Sigmoid colon (tissue), 7 donors: ENCODE measurements at places on chromosomes 2 and 18. TPM values are rescaled to one million over a fixed set of nuclear protein-coding genes. Genes with fewer than 3 reads are reported as not detected.

SPATA3 gene
- not detected for total RNA-seq

LRRC30 gene
- total RNA-seq: not detected

CBLN2 gene
- 5.8 TPM for total RNA-seq

SATB2 gene
- total RNA-seq: 2.5 TPM

SERPINE2 gene
- 6.9 TPM for total RNA-seq

CCBE1 gene
- total RNA-seq: 38.9 TPM

CHRND gene
- total RNA-seq: not detected

MREG gene
- 1.1 TPM for total RNA-seq

DQX1 gene
- total RNA-seq: not detected

PRSS56 gene
- not detected for total RNA-seq

MYL1 gene
- total RNA-seq: not detected

DNA sequence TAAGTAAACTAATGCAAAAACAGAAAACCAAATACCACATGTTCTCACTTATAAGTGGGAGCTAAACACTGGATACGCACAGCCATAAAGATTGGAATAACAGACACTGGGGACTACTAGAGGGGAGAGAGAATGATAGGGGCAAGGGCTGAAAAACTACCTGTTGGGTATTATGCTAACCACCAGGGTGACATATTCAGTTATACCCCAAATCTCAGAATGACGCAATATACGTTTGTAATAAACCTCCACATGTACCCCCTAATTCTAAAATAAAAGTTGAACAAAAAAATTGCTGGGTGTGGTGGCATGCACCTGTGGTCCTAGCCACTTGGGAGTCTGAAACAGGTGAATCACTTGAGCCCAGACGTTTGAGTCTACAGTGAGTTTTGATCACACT is 157.2 kb downstream of the EXOC6B start:
- no peak for DNase-seq
- no peak overlapping the region for H3K4me3 ChIP-seq
- no peaks in the 10 kb centered on the region for H3K36me3 ChIP-seq

DNA sequence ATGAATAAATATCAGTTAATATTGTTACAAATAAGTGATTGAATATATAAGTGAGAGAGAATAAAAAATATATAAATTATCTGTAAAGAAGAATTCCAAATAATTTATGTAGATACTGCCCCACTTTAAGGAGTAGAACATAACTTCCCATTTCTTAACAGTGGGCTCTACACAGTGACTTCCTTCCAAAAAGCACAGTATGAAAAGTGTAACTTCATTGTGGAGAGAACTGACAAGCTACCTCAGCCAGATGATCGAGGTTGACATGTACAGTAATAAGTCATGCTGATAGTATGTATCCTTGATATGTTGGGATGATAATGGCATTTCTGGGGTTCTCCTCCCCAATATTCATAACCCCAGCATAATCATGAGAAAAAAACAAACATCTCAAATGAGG is 191.9 kb upstream of the FN1 start:
- no peak for DNase-seq
- H3K27me3 ChIP-seq: no peaks in the 10 kb centered on the region
- H3K4me3 ChIP-seq: no peak overlapping the region
- no peaks in the 10 kb centered on the region for H3K36me3 ChIP-seq
- peak overlapping the region; percentile 86 for H3K27ac ChIP-seq

DNA sequence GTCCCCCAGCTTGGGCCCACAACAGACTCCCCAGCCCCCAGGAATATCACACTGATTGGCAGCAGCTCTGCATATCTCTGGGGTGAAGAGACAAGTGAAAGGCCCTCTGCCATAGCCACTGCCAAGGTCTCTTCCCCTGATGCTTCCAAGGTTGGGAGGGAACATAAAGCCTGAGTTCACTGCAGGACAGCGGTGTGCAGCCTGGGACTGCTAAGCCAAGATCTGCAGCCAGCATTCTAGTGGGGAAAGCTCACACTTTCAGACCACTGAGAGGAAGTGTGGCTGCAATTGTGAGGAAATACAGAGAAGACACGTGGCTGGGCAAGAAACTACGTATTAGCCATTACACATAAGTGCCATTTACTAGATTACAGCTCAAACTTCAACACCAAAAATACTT is 100.7 kb downstream of the MAIP1 start:
- H3K4me1 ChIP-seq: no peaks in the 10 kb centered on the region
- no peaks in the 10 kb centered on the region for H3K36me3 ChIP-seq
- no peak for DNase-seq
- H3K27ac ChIP-seq: no peak overlapping the region
- H3K27me3 ChIP-seq: no peaks in the 10 kb centered on the region

GRCh38 chr2:10954416-10954815 is 42.7 kb downstream of the KCNF1 start:
- H3K27me3 ChIP-seq: no peaks in the 10 kb centered on the region
- no peak for DNase-seq
- no peaks in the 10 kb centered on the region for H3K36me3 ChIP-seq
- H3K4me1 ChIP-seq: no peaks in the 10 kb centered on the region
- H3K27ac ChIP-seq: no peak overlapping the region

- H3K4me3 ChIP-seq: no peak overlapping the region
- no peak overlapping the region for H3K27ac ChIP-seq
- no peaks in the 10 kb centered on the region for H3K27me3 ChIP-seq
- H3K4me1 ChIP-seq: peaks cover 17% of the 10 kb centered on the region
- H3K36me3 ChIP-seq: peaks cover 30% of the 10 kb centered on the region
These were observed 82.4 kb downstream of the MTCL1 start for GRCh38 chr18:8787794-8788193.

GRCh38 chr2:65075605-65076344 is 19.6 kb downstream of the CEP68 start:
- H3K4me3 ChIP-seq: no peak overlapping the region
- DNase-seq: no peak

- H3K4me1 ChIP-seq: peaks cover 9% of the 10 kb centered on the region
- H3K27me3 ChIP-seq: no peaks in the 10 kb centered on the region
- no peak overlapping the region for H3K4me3 ChIP-seq
- H3K36me3 ChIP-seq: no peaks in the 10 kb centered on the region
These were observed 269.9 kb upstream of the SETBP1 start for GRCh38 chr18:44410740-44411139.

DNA sequence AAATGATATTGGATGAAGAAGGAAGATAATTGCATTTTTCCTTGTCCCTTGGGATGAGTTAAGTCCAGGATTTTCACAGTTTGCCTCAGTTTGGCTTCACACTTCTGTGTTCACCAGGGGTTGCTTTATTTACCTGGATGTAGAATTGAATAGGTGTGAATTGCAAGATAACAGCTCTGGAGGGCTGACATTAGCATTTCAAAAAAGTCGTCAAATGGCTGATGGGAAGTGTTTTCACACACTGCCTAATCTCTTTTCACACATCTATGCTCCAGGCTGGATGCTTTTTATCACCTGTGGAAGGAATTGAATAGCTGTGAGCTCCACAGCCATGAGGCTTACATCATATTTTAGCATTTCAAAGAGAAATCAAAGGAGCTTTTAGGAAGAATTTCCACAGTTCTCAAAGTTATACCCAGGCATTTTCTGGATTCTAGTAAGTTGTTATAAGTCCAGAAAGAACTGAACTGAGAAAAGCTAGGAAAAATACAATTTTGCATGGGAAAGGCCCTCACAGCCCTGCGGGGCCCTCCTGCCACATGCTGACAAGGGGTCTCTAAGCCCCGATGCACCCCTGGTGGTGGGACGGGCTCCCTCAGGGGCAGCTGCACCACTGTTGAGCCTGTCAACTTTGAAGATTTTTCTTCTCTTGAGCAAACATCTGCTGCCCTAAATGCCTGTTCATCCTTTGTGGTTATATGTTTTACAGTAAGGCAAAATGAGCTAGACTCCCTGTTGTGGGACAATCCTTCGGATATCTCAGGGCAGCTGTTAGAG is 43.9 kb downstream of the TEX51 start:
- no peaks in the 10 kb centered on the region for H3K36me3 ChIP-seq
- H3K4me3 ChIP-seq: no peak overlapping the region
- no peak overlapping the region for H3K27ac ChIP-seq
- no peaks in the 10 kb centered on the region for H3K4me1 ChIP-seq

DNA sequence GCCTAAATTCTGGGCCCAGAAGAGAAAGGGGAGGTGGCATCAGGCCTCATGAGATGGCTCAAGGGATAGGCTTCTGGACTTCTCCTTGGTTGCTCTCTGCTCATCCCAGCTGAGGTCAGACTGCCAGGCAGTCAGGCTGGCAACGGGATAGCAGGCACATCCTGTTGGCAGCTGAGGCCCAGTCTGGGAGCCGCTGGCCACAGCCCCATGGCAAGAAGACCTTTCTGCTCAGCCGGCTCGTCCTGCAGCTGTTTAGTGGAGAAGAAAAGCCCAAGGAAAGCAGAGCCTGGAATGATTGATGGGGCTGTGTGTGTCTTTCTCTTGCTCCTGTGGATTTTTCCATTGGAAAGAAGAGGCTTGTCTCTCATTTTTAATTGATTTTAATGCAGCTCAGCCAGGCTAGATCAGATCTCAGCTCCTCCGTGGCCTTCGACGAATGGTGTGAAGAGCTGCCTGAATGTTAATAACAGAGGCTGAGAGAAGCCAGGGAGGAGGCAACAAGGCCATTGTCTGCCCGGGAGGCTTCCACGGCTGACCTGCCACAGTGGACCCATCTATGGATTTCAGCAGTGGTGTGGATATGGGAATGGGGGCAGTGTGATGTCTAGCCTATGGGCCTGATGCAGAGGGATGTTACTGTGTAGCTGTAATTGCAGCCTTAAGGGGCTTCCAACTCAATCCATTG is 99.5 kb downstream of the HS1BP3 start:
- H3K4me1 ChIP-seq: no peaks in the 10 kb centered on the region
- H3K36me3 ChIP-seq: no peaks in the 10 kb centered on the region
- DNase-seq: peak; percentile 82
- H3K27me3 ChIP-seq: no peaks in the 10 kb centered on the region
- H3K27ac ChIP-seq: peak overlapping the region; percentile 30
- H3K4me3 ChIP-seq: no peak overlapping the region

DNA sequence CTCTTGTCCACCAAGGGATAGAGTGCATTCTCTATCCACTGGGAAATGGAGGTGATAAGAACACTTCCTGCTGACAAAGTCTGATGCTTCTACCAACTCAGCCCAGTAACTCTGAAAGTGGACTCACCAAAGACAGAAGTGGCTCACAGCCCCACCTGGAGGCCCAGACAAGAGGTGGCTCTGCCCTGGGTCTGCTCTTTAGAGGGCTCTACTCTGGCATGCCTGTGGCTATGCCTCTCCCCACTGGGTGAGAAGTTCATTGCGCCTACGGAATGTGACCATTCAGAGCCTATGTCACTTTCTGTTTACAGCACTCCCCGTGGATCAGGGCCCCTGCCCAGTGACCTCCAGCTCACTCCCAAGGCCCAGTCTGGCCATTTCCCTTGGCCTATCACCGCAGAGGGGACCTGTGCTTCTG is 13.5 kb upstream of the XDH start:
- H3K4me3 ChIP-seq: no peak overlapping the region
- H3K4me1 ChIP-seq: no peaks in the 10 kb centered on the region
- H3K36me3 ChIP-seq: no peaks in the 10 kb centered on the region
- H3K27ac ChIP-seq: no peak overlapping the region
- DNase-seq: no peak

DNA sequence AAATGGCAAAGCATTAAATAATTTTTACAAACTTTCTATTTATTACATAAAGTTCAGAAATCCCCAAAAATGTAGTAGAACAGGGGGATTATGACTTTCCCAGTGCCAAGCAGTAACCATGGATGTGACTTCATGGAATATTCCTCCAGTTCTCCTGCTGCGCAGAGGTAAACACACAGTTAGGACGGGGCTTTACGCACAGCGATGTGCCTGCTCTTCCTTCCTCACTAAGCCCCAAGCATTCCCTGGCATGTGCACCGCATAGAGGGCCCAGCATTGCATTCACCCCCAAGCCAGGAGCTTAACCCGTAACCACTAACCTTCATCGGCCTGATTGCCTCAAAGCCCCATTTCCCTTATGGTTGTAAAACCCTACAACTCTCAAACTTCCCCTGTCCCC is 471.7 kb downstream of the SOX11 start:
- H3K36me3 ChIP-seq: no peaks in the 10 kb centered on the region
- H3K4me3 ChIP-seq: no peak overlapping the region
- no peaks in the 10 kb centered on the region for H3K4me1 ChIP-seq
- no peak for DNase-seq
- H3K27me3 ChIP-seq: no peaks in the 10 kb centered on the region
- H3K27ac ChIP-seq: no peak overlapping the region

- H3K4me3 ChIP-seq: no peak overlapping the region
- H3K36me3 ChIP-seq: no peaks in the 10 kb centered on the region
- no peak for DNase-seq
- H3K4me1 ChIP-seq: peaks cover 39% of the 10 kb centered on the region
These were observed 187.9 kb downstream of the NEDD4L start for GRCh38 chr18:58231930-58232329.

DNA sequence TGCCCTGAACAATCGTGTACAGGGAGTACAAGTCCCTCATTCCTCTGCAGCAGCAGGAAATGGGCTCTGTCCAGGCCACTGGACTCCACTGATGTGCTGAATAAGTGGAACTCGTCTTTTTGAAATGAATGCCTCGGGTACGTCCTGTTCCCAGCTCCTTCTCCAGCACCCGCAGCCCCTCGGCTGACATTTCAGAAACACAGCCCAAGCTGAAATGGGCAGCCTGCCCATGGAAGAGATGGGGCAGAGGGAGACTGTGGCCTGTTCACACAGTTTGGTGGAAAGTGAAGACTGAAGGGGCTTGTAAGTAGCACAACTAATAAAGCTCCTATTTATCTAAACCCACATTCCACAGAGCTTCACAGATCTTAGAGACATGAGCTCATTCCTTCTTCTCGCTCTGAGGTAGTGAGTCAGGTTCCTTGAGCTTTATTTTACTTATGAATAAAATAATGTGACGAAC is 498.6 kb downstream of the TXNL1 start:
- no peak for DNase-seq
- no peaks in the 10 kb centered on the region for H3K27me3 ChIP-seq
- no peaks in the 10 kb centered on the region for H3K36me3 ChIP-seq
- H3K4me3 ChIP-seq: no peak overlapping the region

- no peak overlapping the region for H3K27ac ChIP-seq
- peaks cover 5% of the 10 kb centered on the region for H3K4me1 ChIP-seq
- DNase-seq: no peak
- no peak overlapping the region for H3K4me3 ChIP-seq
- H3K36me3 ChIP-seq: no peaks in the 10 kb centered on the region
These were observed 34.8 kb downstream of the GAREM1 start for GRCh38 chr18:32435631-32436500.

- no peak overlapping the region for H3K4me3 ChIP-seq
- no peaks in the 10 kb centered on the region for H3K36me3 ChIP-seq
- H3K27me3 ChIP-seq: no peaks in the 10 kb centered on the region
- no peaks in the 10 kb centered on the region for H3K4me1 ChIP-seq
- peak overlapping the region; percentile 1 for H3K27ac ChIP-seq
These were observed 126.7 kb upstream of the ITGB6 start for GRCh38 chr2:160326786-160327185.

- H3K4me1 ChIP-seq: no peaks in the 10 kb centered on the region
- H3K4me3 ChIP-seq: no peak overlapping the region
- H3K27ac ChIP-seq: no peak overlapping the region
- H3K27me3 ChIP-seq: no peaks in the 10 kb centered on the region
- no peaks in the 10 kb centered on the region for H3K36me3 ChIP-seq
These were observed 182.0 kb downstream of the UXS1 start for GRCh38 chr2:106012001-106012590.

DNA sequence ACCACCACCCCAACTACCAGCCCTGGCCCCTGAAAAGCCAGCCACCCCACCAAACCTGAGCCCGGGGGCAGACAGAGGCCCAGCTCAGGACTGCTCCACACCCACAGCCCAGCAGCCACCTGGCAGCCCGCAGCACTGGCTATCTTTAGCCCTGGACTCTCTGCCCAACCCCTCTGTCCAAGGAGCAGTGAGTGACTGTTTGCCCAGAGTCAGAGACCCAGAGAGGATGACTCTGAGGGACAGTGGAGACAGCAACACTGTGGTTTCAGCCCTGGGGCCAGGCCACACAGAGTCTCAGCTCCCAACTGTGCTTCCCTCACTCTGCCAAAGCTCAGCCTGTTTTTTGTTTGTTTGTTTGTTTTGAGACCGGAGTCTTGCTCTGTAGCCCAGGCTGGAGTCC is 32.6 kb downstream of the BIN1 start:
- H3K4me1 ChIP-seq: peaks cover 11% of the 10 kb centered on the region
- no peaks in the 10 kb centered on the region for H3K27me3 ChIP-seq
- no peak overlapping the region for H3K4me3 ChIP-seq
- H3K36me3 ChIP-seq: peaks cover 10% of the 10 kb centered on the region
